ENCODE measurements at places on chromosomes 3 and 15.
A peak's percentile ranks its signal among the peaks of the same experiment; 100 is the strongest.

DNA sequence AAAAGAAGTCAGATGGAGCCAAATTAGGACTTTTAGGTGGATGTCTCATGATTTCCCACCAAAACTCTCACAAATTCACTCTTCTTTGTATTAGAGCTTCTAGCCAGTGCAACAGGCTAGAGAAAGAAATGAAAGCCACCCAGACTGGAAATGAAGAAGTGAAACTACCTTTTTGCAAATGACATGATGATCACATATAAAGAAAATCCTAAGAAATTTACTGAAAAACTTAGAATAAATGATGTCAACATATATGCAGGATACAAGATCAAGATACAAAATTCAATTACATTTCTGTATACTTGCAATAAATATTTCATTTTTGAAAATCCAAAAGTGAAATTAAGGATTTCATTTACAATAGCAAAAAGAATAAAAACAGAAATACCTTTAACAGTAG lies 110.8 kb downstream of the LRIG1 start:
- DNase-seq: no peak

DNA sequence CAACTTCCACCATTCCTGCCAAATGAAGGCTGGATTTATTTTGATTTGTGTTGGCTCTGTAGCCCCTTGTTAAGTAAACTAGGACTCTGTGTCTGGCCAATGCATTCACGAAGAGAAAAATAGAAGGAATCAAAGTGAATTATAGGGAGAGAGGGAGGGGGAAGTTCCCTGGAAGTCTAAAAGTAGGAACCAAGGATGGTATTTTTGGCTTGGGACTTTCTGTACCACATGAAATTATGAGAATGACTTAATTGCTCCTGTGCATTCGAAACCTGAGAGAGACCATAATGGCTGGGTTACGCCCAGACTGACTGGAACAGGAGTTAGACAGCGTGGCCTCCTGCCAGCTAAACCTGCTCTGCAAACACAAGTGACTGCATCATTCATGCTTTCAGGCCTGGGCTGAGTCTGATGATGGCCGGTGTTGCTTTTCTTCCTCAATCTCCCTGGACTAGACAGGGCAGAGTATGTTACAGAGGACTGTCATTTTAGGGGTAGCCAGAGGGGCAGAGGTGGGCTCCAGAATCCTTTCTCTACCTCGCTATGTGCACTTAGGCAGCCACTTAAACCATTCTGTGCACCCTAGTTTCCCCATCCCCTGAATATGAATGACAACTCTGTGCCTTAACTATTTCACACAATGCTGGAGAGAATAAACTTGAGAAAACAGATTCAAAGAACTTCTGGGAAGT lies 58.9 kb downstream of the MYO1E start:
- DNase-seq: peak; percentile 7

GRCh38 chr15:55108448-55108847 lies 88.3 kb downstream of the RSL24D1 start:
- DNase-seq: no peak

DNA sequence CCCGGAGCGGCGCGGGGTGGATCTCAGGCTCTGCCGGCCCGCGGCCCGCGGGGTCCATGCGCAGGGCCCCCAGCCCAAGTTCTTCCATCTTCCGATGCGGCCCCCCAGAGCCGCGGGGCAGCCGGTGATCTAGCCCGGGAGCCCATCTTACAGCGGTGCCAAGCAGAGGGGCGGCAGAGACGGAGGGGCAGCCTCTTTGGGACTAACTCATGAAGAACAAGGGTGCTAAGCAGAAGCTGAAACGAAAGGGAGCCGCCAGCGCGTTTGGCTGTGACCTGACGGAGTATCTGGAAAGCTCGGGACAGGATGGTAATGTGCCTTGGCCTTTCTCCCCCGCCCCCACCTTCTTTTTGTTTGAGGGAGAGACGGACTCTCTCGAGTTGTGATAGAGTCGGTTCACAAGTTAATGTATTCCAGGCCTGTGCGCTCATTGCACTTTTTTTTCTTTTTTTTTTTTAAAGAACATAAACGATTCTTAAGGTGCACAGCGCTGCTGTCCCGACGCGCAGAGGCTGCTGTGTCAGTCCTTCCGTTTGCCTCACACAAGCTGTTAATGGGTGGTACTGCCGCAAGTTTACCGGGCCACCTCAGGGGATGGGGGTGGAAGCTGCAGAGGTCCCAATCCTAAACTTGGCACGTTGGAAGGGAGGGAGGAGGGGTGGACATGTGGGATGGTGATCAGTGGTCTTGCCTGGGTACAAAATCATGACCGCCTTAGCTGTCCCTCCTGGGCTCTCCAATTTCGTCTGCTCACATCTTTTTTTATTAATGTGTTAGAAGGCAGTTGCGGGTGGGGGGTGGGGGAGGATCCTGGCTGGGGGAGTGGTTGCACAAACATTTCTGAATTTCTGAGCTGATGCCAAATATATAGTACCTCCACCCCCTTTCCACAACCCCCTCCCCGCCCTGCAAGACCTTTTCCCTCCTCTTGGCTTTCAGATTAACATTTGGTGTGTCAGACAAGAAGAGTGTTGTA lies 801 bp downstream of the ARHGAP31 start:
- peak; percentile 78 for DNase-seq

GRCh38 chr3:47412842-47413520 lies 32.2 kb downstream of the PTPN23 start:
- no peak for DNase-seq

DNA sequence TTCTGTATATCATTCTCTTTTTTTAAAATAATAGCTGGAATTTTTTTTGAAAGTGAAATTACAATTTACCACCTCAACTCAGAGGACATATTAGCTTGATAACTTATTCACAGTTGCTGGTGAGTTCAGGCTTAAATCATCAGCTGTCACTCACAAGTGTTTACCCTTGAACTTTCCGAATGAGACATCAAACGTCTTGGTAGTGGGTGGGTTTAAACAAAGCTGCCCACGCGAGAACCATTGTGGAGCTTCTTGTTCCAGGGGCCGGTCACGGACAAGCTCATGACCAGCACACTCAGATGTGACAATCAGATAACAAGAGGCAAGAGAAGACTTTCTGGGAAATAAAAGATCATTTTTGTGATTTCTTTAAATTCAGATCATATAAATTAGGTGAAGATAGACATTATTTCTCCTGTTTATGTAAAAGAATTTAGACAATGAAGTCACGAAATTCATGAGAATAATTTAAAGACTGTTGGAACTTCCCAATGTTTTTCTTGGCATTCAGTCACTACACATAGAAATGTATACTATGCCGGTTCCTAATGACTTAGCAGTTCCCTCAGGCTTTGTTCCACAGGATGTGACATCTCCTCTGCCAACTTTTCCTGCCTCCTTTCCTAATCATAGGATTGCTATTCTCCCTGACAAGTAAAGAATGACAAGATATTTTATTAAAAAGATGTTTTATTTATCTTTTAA lies 29.3 kb downstream of the BTD start:
- no peak for DNase-seq

- no peak for DNase-seq
These were observed 56.8 kb upstream of the ACAN start for GRCh38 chr15:88746451-88746850.

DNA sequence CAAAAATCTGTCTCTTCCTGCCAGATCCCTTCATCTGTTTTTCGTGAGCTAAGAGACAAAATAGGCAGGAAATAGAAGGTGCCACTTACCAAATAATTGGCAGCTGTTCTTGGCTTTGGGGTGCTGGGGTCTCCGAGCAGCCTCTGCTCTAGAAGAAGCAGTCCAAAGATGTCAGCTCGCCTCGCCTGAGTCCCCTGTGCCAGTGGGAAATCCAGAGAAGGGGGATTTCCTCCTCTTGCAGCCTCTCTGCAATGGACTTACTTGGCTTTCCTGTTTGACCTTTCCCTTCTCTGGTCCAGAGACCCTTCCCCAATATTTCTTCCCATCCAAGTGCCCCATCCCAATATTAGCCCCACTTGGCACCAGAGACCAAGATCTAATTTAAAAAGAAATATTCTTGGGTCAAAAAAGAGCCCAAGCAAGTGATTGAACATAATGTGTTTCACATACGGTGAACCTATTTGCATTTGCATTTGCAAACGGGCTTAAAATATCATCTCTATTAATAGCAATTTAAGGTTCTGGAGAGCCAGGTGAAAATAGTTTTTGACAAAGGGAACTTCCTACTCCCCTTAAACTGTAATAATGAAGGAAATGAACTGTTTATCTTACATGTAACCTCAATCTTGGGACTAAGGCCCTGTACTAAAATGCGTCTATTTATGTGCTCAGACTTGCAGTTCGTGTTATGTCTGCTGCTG lies 23.2 kb downstream of the CD86 start:
- no peak for DNase-seq

DNA sequence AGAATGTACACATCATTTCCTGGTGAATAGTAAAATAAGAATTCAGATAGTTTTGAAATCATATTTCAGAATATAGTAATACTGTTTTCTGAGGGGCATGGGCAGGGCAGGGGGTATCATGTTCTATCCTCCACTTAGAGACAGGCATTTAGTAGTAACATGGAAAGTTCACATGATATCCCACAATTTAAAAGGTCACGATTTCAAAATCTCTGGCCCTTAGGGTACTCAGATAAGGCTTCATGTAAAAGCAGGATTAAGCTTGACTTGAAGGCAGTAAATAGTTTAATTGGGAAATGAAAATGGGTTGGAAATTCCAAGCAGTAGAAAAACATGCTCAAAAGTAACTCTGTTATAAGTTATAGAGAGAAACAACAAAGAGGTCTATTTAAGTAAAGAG lies 353.2 kb upstream of the AGTR1 start:
- no peak for DNase-seq

GRCh38 chr3:38125305-38126120 lies 11.4 kb downstream of the ACAA1 start:
- no peak for DNase-seq

Data from activated CD4-positive, alpha-beta T cell treated with anti-CD3 and anti-CD28 coated beads for 36 hours (primary cell).